Activated CD8-positive, alpha-beta memory T cell treated with anti-CD3 and anti-CD28 coated beads for 4 hours (primary cell): ENCODE measurements at places on chromosomes 4 and X.

GRCh38 chr4:113781439-113782040 is 20.0 kb upstream of the CAMK2D start:
- no peak for DNase-seq

DNA sequence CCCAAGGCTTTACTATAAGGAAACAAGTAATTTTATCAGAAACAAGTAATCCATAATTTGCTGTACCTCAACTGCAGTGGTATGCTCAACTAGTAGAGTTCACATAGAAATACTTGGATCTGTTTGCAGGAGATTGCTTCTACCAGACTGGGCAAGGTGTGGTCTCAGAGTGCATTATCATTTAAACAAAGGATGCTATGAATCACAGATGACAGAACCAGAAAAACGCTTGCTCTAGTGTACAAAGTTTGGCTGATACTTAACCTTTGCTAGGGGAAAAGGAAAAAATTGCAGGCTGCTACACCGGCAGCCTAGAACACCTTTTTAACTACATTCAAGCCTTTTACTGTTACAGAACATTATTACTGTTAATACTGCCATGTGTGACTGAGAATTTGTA is 97.1 kb downstream of the ENOX2 start:
- DNase-seq = no peak

DNA sequence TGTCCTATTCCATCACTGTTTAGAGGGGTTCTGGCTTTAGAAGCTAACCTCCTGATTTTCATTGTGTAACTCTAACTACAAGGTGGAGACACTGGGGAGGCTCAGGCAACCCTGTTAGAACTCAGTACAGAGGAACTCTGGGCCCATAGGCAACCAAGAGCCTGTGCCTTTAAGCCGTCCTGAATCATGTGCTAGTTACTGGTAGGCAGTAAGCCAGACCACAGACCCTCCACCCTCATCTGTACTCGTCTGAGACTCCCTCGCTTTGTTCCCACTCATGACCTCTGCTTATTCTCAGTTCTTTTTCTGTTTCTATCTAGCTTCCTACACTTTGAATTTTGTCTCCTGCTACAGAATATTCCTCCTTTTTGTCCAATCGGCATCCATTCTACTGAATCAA is 31.4 kb downstream of the TBC1D1 start:
- no peak for DNase-seq

- no peak for DNase-seq
Measured at GRCh38 chr4:153676486-153676885, 7.6 kb upstream of the TLR2 start.

DNA sequence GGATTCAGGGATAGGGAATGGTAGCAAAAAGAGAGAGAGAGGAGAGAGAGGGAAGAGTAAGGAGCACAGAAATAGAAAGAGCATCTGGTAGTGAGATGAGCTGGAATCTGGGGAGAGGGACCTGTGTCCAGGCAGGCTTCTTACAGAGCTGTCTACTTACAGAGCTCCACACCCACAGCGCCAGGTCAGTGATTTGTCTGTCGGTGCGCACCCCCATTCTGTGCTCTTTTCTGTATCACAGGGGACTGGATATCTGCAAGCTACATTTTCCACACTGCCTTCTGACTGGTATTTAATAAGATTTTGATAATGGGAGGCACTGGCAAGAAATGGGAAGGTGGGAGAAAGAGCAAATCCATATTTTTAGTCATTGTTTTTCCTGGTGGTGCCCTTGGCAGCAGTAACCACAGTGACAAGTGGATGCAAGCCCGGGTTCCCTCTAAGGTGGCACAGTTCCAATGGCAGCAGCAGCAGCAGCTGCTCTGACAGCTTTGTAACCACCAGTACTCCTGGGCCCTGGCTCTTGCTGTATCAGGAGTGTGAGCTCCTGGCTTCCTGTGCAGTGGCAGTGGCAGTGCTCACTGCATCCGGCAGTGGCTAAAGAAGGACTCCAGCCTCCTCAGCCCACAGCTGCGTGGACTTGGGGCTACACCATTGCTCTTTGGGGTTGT is 300.5 kb downstream of the TRIML1 start:
- DNase-seq = no peak

- no peak for DNase-seq
Measured at GRCh38 chr4:150960818-150961217, 54.3 kb downstream of the LRBA start.

DNA sequence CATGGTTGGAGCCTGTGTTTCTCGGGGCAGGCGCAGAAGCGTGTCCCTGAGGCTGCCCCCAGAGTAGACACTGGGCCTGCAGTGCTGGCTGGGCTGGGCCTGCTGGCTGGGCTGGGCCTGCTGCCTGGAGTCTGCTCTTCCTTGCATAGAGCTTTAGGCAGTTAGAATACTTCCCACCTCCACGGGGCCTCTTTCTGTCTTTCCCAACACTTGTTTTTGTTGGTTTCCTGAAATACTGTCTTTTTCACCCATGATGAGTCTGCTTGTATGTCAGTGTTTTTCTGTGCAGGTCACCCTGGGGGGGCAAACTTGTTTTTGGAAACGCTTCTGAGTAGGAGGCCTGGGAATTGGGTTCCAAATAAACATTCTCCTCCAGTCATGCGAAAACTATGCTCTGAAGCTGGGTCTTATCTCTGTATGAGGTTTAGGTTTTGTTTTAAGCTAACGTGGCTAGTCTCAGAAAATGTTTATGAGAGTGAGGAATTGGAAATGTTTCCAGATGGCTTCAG is 32.2 kb downstream of the TRMT44 start:
- no peak for DNase-seq

DNA sequence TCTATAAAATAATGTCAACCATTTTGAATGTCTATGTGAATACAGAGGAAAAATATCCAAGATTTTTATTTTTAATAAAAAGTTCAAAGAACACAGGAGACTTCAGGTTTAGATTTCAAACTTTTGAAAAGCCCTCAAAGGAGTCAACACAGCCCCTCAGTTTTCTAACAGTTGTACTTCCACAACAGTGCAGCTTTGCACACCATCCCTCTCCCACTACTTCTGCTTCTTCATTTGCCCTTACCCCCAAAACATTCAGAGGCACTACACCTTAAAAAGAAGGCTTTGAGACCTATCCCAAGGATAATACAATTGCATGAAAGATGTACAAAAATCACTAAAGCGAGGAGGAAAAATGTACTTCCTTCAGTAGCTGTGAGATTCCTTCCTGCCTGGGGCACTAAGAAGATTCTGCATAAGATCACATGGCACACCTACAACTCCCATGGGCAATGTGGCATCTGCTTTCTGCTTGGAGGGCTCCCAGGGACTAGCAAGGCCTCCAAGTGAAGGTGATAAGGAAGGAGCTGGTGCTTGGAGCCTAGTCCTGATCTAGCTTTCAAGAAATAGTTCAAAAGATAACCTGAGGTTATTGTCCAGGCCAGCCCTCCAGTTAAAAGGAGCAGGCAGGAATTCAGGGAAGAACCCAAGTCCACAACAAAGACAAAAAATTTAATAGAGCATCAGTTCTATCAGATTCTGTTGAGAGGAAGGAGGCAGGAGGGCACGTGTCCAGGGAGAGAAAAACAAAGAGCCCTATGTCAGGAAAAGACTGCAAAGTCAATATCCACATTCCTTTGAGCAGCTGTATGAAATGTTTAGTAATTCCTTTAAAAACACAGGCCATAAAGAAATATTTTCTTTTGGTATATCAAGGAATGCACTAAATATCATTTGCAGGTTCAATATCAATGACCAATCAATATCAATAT is 19.1 kb downstream of the ARAP2 start:
- no peak for DNase-seq

DNA sequence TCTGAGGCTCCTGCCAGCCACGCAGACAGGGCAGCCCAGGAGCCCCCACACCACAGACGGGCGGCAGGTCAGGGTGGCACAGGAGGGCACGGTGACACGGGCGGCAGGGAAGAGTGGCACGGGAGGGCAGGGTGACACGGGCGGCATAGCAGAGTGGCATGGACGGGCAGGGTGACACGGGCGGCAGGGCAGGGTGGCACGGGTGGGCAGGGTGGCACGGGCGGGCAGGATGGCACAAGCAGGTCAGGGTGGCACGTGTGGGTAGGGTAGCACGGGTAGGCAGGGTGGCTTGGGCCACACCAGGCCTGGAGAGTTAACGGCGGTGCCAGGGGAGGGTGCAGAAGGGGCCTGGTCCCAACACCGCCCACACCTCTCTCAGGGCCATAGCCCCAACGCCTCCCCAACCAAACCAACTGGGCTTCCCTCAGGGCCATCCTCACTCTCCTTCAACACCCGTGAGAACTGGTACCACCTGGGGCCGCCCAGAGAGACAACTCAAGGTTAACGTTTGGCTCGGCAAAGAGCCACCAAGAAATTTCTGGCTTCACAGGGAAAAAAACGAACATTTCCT is 3.4 kb downstream of the CTBP1 start:
- DNase-seq = no peak

DNA sequence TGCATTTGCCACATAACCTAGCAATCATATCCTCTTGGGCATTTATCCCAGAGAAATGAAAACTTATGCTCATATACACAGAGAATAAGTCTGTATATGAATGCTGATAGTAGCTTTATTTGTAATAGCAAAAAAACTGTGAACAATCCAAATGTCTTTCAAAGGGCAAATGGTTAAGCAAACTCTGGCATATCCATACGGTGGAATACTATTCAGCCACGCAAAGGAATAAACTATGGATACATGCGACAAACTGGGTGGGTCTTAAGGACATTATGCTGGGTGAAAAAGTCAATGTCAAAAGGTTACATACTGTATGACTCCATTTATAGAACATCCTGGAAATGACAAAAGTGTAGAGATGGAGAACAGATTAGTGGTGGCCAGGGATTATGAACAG is 17.6 kb upstream of the CBR4 start:
- no peak for DNase-seq

GRCh38 chr4:102478186-102478585 is 23.0 kb upstream of the NFKB1 start:
- no peak for DNase-seq
